ENCODE measurements at places on chromosomes 11 and 22.

DNA sequence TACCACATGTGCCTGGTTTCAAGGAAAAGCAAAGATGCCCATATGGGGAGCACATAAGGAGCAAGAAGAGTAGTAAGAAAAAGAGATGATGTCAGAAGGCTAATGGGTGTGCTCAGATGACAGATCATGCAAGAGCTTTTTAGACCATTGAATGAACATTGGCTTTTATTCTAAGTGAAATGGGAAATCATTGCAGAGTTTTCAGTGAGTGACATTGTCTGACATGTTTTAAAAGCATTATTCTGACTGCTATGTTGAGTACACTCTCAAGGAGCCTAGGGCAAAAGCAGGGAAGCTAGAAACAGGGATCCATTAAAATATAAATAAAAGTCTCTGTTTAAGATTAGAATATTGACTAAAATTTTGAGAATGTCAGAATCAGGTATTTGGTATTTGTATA, 133.6 kb downstream of the METTL15 start:
- DNase-seq = no peak

GRCh38 chr11:32894149-32894827, 1.7 kb downstream of the QSER1 start:
- no peak for DNase-seq

DNA sequence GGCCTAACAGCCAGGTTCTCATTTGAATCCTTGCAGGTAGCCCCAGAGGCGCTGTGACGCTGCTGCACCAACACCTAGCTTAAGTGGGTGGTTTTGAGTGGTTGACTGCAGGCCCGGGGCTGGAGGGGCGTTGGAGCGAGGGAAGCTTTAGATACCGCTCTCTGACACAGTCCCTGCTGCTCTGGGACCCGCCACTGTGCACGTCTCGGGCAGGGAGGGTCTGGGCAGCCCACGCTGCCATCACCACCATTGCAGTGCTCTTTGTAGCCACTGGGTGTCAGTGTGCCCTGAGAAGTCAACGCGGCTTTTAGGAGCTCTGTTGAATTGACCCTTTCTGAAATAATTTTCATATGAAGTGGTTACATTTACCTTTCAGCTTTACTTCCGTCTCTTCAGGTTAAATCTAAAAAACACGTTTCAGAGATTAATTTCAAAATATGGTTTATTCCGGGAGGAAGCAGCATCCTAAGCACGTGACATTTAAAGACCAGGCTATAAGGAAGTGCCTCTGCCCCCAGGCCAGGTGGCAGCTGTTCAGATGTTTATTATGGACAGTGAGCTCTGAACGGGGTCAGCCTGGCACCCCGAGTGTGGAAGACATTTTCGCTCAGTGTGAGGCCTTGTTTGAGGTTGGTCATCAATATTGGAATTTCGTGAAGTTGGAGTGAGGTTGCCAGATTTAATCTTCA, 30.9 kb upstream of the PARVB start:
- DNase-seq = no peak

DNA sequence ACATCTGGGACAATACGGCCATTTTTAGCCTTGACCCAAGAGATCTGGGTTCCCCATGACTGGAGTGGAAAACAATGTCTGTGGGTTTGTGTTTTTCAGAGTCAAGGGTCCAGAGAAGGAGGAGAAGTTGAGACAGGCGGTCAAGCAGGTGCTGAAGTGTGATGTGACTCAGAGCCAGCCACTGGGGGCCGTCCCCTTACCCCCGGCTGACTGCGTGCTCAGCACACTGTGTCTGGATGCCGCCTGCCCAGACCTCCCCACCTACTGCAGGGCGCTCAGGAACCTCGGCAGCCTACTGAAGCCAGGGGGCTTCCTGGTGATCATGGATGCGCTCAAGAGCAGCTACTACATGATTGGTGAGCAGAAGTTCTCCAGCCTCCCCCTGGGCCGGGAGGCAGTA, 15.7 kb downstream of the NNMT start:
- no peak for DNase-seq

GRCh38 chr22:38317995-38318715, 922 bp upstream of the CSNK1E start:
- DNase-seq = peak; percentile 81

GRCh38 chr11:34290926-34291325, 66.9 kb downstream of the ABTB2 start:
- DNase-seq = no peak

DNA sequence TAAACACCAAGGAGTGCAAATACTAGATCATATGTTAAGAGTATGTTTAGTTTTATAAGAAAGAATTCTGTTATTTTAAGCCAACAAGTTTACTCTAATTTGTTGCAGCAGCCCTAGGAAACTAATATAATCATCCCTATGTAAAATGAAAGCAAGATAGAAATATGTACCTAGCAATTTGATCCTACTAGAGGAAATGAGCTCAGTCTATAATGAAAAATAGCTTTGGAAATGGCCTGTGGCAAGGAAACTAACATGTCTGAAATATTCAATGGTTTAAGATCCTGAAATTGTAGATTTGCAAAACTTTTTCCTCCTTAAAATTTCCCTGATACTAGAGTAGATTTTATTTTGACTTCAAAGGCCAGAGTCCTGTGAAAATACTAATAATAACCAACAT, 112.7 kb upstream of the SLC5A12 start:
- DNase-seq = no peak

All from tibial artery (tissue), 4 donors.